G401 (cell line): ENCODE measurements at places on chromosomes 5 and 9. TPM values are rescaled to one million over a fixed set of nuclear protein-coding genes. Genes with fewer than 3 reads are reported as not detected.

CARD6 gene
- not detected in 2 replicates for total RNA-seq

RNF38 gene
- total RNA-seq = 5.4 and 11.2 TPM in 2 replicates

CDHR2 gene
- total RNA-seq = not detected in 2 replicates

PLEKHG4B gene
- total RNA-seq = 4.5 and 10.1 TPM in 2 replicates

CD14 gene
- not detected in 2 replicates for total RNA-seq

TRIM7 gene
- 3.9 and 5.1 TPM in 2 replicates for total RNA-seq

MATR3 gene
- total RNA-seq = 251 and 346 TPM in 2 replicates

ZCCHC9 gene
- 54.1 and 74.7 TPM in 2 replicates for total RNA-seq

PLPPR1 gene
- not detected in 2 replicates for total RNA-seq

ZNF608 gene
- total RNA-seq = 25.7 and 34.8 TPM in 2 replicates

HTR4 gene
- not detected in 2 replicates for total RNA-seq

F2RL2 gene
- 204 and 260 TPM in 2 replicates for total RNA-seq

SLC36A3 gene
- not detected in 2 replicates for total RNA-seq

GRXCR2 gene
- not detected in 2 replicates for total RNA-seq

SHC3 gene
- total RNA-seq = not detected in 2 replicates

PTGR1 gene
- 2.4 and 3.0 TPM in 2 replicates for total RNA-seq
